Iris pigment epithelial cell (primary cell): ENCODE measurements at places on chromosomes 5 and 9.

- no peak for DNase-seq
Measured at GRCh38 chr5:144779368-144779767, 608.7 kb downstream of the KCTD16 start.

GRCh38 chr5:56211298-56211865 lies 21.7 kb downstream of the ANKRD55 start:
- peak; percentile 95 for DNase-seq

DNA sequence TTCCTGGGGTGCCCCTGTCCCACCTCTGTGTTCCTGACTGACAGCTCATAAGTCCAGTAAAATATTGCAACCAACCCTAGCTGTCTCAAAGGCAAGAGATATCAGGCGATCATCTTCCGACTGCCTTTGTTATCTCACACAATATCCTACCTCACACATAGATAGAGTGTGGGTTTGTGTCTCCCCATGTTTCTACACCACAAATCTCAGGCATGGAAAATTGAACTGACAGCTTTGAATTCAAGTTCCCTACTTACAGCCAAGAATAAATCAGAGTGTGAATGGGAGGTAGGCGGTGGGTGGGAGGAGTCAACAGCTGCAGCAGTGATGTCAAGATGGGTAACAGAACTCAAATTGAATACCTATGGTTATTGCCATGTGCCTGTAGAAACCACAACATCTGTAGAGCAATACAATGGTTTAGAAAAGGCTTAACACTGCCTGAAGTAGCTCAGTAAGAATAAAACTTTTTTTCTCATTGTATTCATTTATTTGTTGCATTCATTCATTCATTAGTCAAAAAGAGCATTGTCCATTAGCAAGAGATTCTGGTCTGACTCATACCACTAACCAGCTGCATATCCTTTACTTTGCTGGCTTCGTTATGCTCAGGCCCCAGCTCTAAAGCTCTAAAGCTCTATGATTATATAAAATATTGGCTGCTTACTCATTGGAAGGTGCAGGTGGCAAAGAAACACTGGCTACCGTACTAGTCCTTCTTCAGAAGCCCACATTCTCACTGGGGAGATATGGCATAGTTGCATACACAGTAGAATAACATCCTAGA lies 108.2 kb upstream of the DMAC1 start:
- no peak for DNase-seq

- no peak for DNase-seq
Measured at GRCh38 chr9:70576116-70576515, 161.7 kb upstream of the KLF9 start.

GRCh38 chr5:174618589-174618988 lies 105.8 kb upstream of the MSX2 start:
- DNase-seq = no peak

DNA sequence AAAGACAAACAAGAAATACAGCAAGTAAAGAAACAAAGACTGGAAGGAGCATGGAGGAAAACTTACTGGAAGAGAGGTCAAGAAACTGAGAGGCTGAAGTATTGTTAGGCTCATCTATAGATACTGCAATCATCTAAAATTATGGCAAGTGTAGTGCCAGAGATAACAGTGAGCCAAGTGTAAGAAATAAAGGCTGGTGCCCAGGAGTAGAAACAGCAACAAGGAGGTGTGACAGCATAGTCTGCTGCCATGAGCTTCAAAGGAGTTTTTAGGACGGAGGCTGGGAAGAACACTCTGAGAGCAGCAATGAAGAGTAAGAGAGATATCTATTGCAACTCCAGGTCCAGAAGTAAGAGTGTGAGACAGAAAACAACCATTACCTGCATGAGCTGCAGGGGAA lies 60.5 kb downstream of the MEGF9 start:
- no peak for DNase-seq

- no peak for DNase-seq
Measured at GRCh38 chr9:27638716-27639115, 65.4 kb upstream of the C9orf72 start.

DNA sequence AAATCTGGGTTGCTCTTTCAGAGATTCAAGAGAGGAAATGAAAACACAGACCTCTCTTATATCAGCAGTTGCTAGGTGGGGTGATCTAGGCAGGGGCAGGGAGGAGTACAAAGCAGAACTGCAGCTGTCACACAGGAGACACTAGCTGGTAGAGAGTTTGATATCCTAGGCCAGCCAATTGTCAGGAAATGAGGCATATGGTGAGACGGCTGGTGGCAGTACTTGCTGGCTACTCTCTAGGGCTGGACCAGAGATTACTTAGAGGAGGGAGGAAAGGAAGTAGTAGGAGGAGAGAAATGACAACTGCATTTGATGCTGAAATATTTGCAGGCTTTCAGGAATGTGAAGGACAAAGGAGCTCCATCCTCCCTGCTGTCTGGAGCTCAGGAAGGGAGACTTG lies 113.8 kb downstream of the TRIM32 start:
- DNase-seq = no peak

DNA sequence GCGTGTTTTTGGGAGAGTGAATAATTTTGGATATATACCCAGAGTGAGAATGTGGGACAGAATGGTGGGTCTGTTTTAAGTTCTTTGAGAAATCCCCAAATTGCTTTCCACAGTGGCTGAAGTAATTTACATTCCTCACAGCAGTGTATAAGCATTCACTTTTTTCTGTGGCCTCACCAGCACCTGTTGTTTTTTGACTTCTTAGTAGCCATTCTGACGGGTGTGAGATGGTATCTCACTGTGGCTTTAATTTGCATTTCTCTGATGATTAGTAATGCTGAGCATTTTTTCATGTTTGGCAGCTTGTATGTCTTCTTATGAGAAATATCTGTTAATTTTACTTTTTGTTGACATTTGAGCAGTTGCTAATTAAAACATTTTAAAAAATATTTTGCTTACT lies 9.4 kb upstream of the SPATA31D1 start:
- no peak for DNase-seq

GRCh38 chr9:83307066-83307724 lies 231.0 kb downstream of the FRMD3 start:
- no peak for DNase-seq

- DNase-seq = peak; percentile 95
Measured at GRCh38 chr5:6712577-6713273, 507 bp upstream of the TENT4A start.

GRCh38 chr5:158933494-158934318 lies 166.0 kb downstream of the EBF1 start:
- no peak for DNase-seq

DNA sequence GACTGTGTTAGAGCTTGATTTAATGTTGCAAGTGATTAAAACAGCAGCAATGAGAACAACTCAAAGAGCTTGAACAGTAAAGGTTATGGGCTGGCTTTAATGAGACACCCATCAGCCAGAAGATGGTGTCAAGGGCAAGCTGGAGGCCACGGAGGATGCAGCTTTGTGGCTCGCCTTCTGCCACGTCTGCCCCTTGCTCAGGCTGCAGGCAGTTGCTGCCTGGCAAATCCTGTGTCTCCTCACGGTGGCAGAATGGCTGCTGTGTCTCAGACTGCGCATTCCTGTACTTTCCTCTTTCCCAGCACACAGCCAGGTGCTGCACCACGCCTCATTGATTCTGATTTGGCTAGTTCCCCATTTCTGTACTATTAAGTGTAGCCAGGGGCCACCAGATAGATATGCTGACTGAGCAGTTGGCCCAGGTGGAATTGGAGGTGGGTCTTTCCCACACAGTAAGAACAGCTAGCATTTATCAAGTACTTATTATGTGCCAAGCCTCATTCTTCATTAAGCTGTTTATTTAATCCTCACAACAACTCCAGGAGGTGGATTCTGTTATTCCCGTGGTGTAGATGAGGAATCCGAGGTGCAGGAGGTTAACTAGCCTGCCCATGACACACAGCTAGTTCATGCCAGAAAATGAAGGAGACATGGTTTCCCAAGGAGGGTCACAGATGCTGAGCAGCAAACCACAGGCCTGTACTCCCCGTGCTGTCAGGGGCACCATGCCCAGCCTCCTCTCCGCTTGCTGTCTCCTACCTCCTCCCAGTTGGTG lies 3.5 kb downstream of the NXNL2 start:
- no peak for DNase-seq

DNA sequence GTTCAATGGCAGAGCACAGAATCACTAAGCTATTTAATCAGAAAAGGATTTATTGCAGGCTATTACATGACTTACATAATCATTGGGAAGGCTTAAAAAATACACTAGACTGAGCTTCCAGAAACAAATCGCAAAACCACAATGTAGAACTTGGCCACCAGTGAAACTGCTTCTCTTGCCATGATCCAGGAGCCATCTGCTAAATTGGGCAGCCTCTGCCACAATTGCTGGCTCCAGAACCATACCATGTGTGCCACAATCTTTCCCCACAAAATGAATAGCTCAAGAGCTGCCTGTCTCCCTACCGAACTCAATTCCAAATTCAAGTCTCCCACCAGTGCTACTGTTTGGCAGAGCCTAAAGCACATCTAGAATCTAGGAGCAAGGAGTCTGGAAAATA lies 9.8 kb upstream of the ERAP1 start:
- no peak for DNase-seq

DNA sequence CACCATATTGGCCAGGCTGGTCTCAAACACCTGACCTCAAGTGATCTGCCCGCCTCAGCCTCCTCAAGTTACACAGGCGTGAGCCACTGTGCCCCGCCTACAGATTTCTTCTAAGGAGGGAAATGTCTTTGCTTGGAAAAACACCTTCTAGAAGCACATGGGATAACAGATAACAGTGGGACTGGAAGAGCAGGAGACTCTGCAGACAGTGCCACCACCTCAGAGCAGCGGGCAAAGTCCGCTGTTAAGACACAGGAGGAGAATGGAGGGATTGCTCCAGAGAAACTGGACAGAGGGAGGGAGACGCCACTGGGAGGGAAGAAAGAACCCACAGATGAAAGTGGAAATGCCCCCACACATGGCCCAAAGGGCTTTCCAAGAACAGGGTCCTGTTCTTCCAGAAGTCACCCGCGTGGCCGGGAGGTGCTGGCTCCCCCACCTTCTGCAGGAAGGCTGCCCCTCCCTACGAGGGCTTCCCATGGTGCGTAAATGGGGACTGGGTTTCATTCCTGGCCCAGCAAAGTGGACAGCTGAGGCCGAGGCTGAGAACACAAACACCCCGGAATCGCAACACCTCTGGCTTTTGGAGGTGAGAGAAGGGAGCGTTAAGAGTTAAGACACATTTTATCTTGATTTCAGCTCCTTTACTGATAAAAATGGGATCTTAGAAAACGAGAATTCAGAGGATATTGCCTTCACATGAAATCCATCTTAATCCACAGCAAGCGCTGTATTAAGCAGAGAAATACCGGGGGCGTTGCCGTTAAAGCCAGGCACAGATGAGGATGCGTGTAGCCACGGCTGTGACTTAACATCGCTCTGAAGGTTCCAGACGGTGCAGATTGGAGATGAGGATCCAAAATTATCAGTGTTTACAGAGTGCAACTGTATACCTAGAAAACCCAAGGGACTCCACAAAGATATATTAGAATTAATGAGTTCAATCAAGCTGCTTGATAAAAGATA lies 11.2 kb downstream of the ADAMTS2 start:
- DNase-seq = no peak
